Amniotic epithelial cell (primary cell): ENCODE measurements at places on chromosomes 12 and 14.

GRCh38 chr14:31320216-31320615, 100.1 kb downstream of the HEATR5A start:
- no peak for DNase-seq

DNA sequence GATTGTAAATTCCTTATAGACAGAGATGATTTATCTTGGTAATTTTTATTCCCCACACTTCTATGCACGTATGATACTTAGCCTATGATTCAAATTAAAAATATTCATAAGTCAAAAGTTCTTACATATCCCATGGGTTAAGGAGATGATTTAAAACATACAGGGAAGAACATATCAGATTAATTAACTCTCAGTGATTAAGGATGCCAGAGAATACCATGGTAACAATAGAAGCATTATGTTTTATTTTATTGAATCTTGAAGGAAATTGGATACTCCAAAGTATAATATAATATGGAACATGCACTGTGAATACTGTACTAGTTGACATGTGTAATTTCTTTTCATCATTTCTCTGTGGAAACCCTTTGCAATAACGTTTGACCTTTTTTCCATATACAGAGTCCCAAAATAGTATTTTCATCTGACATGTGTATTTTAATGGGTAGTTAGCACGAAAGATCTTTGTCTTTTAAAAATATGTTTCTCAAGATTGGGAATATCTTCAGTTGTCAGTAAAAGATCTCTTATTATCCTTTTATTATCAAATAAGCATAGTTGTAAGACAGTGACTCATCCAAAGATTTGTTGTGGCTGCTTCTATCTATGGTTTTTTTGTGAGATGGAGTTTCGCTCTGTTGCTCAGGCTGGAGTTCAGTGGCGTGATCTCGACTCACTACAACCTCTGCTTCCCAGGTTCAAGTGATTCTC, 166.7 kb downstream of the RAD51B start:
- DNase-seq, result peak; percentile 88

- no peak for DNase-seq
These were observed 1.2 kb downstream of the GPR135 start for GRCh38 chr14:59463787-59464485.

GRCh38 chr12:524167-524951, 64.6 kb downstream of the B4GALNT3 start:
- DNase-seq, result peak; percentile 42

DNA sequence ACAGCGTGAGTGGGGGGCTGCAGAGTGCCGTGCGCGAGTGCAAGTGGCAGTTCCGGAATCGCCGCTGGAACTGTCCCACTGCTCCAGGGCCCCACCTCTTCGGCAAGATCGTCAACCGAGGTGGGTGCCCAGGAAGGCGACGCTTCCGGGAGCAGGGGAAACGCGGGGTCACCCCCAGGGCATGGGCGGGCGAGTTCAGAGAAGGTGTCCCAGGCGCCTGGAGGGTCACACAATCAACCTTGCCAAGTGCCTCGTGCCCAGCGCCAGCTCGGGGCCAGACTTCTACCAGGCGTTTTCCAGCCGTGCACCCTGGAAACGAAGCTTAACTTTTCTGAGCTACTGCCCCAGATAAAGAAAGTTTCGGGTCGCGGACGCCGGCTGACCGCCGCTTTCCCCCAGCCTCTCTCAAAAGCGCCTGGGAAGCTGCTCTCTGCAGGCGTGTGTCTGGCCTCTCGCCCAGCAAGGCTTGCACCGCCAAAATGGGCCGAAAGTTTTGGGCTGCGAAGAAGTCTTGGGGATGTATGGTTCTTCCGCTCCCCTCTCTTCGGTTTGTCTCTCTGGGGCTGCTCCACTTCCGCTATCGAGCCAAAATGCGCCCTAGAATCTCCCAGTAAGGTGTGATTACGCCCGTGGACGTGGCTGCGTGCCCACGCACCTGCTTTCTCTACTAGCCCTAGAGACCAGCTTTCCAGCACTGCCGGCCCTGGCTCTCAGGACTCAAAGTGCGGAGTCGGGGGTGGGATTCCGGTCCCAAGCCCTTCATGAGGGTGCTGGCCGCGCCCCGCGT, 1.7 kb downstream of the WNT1 start:
- DNase-seq, result no peak

GRCh38 chr14:59500732-59501131, 16.4 kb downstream of the JKAMP start:
- no peak for DNase-seq

DNA sequence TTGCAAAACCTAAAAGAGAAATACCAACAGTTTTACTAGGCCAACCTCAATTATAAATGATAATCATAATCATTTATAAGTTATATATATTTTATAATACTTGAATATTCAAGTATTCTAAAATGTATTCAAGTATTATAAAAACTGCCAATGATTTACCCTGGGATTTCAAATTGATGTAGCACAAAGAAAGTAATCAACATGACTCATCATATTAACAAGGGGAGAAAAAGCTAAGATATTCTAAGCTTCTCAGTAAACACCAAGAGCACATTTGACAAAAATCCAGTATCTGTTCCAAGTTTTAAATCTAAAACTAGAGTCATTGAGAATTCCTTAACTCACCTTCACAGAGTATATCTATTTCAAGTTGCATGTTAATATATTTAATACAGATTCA, 56.1 kb downstream of the CAPZA3 start:
- no peak for DNase-seq

GRCh38 chr12:80033448-80033847, 65.9 kb upstream of the OTOGL start:
- DNase-seq, result peak; percentile 91

GRCh38 chr12:122834921-122835749, at the start of gene HIP1R:
Gene HIP1R, plus strand, starts transcription at chr12:122835457. Its CDS starts 94 bp downstream, at chr12:122835551.
- DNase-seq, result no peak

GRCh38 chr12:45203767-45204166, 12.1 kb upstream of the ANO6 start:
- DNase-seq, result peak; percentile 44

DNA sequence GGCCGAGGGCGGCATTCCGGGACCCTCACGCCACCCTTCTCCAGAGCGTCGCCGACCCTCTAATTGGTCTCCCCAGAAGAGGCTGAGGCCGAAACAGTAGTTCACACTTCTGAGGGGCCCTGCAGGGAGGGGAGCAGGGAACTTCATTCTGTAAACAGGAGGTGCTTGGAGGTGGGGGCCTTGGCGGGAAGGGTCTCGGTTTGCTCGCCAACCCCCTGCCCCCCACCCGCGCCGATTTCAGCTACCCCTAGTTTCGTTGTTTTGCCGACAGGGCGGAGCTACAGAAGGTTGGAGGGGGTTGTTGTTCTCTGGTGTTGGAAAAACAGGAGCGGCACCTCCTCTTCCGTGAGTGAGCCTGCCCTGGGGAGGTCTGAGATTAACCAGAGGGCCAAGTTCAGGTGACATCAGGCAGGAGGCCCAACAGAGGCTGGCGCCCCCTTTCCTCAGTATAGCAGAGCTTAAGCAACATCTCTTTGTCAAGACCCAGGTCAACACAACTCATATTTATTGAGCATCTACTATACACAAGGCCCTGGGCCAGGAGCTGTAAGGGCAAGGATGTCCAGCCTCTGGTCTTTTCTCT, 682 bp downstream of the ERBB3 start:
- DNase-seq, result peak; percentile 36

- peak; percentile 21 for DNase-seq
These were observed 114.1 kb upstream of the BTG1 start for GRCh38 chr12:92259696-92260251.

- DNase-seq, result no peak
These were observed 7.4 kb upstream of the MYH7 start for GRCh38 chr14:23442721-23443356.

GRCh38 chr14:21070083-21070609, at the start of gene ARHGEF40:
Gene ARHGEF40, plus strand, starts transcription at chr14:21070304. Its CDS starts 93 bp downstream, at chr14:21070397.
- no peak for DNase-seq

- DNase-seq, result no peak
These were observed 6.9 kb downstream of the LMO3 start for GRCh38 chr12:16599081-16599480.

DNA sequence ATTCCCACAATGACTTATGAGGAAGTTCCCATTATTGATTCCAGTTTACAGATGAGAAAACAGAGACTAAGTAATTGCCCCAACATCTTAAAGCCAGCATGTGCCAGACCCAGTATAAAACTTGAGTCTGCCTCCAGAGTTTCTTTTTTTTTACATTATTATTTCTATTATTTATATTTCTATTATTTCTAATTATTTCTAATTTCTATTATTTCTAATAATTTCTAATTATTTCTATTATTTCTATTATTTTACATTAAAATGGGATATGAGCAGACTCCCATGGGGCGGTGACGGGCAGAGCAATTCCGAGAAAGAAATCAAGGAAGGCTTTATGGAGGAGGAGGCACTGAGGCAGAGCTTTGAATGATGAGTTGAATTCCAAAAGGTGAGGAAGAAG, 54.4 kb upstream of the BDKRB2 start:
- DNase-seq, result no peak

DNA sequence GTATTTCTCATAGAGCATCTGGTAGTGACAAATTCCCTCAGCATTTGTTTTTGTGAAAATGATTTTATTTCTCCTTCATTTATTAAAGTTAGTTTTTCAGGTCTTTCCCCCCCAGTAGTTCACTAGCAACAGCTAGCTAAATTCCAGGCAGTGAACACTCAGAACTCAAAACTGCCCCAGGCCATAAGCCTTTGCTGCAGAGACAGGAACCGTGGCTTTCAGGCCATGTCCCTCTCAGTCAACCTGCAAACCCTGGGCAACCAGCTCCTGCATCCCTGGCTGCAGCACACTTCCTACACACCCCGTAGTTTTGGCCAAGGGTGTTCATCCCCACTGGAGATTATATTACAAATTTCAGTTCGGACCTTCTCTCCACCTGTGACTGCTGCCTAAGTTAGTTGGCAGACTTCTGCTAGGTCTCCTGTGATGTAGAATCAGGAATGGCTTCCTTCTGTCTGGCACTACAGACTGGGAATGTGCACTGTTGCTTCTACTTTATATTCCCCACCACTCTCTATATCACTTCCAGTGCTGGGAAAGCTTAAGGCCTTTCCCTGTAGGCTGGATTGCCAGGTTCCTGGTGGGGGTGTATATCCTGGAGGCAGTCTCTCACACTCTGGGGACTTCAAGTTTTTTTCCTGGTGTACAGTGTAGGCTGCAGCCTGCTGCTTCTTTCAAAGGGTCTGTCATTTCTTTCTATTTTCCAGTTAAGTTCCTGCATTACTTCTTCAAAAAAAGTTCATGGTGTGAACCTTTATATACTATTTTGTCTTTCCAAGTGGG, 924.4 kb upstream of the LRFN5 start:
- DNase-seq, result no peak

GRCh38 chr14:79304279-79304678, 907.0 kb downstream of the DIO2 start:
- no peak for DNase-seq

GRCh38 chr12:42021469-42021868, 123.2 kb downstream of the GXYLT1 start:
- no peak for DNase-seq

DNA sequence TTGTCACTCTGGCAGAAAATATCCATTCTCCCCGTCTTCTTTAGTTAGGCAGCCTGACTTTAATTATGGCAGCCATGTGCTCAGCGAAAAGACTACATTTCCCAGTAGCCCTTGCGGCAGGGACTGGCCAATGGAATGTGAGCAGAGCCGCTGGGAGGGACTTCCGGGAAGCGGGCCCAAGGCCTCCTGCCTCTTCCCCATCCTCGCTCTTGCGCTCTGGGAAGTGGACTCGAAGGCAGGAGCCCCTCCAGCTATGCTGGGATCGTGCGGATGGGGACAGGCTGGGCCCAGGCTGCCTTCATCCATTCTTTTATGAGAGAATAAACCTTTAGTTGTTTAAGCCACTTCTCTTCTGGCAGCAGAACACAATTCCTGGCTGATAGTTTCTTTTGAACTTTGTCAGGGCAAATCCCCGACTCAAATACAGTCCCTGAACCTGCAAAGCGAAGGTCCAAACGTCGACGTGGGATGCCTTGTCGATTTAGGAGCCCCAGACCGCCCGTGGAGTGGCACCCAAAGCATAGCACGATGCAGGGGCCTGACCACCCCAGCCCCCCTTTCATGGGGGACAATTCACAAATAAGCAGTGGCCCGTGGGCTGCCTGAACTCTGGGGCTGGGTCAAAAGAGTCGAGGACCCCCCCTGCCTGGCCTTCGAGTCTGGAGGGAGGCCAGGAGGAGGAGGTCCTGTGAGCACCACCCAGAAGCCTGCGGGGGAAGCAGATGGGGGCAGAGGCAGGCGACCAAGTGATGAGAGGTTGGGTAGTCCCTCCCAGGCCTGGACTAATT, 15.6 kb upstream of the LRTM2 start:
- DNase-seq, result peak; percentile 88

DNA sequence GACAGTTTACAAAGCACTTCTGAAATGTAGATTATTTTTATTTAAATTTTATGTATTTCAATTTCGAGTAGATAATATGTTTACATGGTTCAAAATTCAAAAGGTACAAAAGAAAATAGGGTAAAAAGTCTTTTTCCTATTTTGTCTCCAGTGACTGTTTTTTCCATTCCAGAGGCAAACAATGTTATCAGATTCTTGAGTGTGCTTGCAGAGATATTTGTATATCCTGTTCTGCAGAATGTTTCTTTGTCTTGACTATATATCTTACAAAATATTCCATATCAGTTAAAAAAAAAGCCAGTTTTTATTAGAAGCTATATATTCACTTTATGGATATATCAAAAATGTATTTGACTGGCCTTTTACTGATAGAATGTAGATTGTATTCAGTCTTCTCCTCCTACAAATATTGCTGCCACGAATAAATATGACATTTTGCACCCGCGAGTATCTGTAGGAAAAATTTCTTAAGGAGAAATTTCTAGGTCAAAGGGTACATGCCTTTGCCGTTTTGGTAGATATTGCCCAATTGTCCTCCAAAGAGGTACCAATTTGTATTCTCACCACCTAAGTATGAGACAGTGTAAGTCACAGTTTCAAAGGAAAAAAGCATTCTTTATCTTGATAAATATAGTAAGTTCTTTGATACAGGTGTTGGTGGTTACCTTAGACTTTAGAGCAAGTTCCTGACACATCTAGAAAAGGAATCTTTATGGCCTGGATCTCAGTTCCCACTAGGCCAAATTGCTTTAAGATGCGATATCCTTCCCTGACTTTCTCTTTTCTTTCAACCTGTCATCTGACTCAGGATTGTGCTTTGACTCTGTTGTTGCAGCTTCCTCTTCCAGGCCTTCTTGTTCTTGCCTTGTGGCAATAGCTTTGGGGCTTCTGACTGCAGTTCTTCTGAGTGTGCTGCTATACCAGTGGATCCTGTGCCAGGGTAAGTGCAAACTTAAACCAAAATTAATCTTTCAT, 2.3 kb downstream of the KLRG1 start:
- no peak for DNase-seq

- DNase-seq, result no peak
These were observed 59.8 kb upstream of the CISTR start for GRCh38 chr12:53811606-53812005.

- no peak for DNase-seq
These were observed 53.0 kb downstream of the IFNG-AS1 start for GRCh38 chr12:68042212-68042699.

DNA sequence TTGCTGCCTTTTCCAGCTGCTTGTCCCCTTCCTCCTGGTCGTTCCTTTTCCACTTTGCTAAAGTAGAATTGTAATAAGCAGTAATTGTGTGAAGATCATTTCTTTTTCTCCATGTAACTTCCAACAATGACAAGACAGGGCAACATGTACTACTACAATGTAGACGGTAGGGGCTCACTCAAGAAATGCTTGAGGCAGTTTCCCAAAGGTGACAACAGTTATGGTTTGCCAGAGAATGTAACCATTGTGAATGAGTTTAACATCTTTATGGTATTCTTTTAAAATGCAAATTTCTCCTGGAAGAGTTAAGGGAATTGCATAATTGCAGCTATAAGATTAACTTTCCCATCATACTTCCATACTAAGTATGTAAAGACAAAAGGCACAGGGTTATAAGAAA, 23.8 kb upstream of the PHLDA1 start:
- DNase-seq, result no peak
